ENCODE measurements at places on chromosomes 1 and 21.

DNA sequence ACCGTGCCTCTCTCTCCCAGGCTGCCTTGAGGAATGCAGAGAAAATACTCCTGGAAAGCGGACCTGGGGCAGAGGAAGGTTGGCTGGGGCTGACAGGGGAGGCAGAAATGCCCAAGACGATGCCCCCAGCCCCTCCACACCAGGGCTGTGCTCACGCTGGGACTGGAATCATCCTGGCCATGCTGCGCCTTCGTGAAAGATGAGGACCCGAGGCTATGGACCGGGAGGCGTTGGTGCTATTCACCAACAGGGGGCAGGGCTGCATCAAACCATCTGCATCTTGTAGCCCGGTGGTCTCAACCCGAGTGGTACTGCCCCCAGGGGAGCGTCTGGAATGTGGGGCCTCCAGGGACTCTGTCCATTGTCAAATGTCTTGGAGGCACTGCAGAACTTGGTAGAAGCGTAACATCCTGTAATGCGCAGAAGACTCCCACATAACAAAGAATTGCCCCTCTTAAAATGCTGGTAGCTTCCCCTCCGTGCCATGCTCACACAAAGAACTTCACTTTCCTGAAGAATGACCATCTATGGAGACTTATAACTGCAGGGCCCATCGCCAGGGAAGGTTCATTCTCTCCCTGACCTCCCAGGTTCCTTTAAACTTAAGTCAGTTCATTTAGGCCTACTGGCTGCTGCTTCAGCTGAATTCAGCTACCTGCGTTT, 251.2 kb downstream of the RRAGC start:
- DNase-seq = no peak

- DNase-seq = no peak
Observed at GRCh38 chr1:183506561-183506960, 34.3 kb downstream of the SMG7 start.

DNA sequence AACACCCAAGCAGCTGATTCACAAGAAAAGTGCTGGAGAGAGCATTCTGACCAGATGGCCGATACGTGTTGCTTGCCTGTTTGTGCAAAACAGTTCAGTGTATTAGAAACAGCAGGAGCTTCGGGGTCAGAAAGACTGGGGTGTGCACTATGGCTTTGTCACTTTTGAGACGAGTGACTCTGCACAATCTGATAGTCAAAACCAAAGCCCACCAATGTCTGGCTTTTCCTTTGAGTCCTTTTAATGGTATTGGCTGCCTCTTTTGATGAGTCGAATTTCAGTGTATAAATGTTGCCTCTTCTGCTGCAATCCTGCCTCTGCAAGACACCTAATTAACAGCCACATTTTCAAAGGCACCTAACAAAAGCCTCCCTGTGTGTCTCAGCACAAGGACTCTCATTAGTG, 444.6 kb downstream of the AJAP1 start:
- no peak for DNase-seq

DNA sequence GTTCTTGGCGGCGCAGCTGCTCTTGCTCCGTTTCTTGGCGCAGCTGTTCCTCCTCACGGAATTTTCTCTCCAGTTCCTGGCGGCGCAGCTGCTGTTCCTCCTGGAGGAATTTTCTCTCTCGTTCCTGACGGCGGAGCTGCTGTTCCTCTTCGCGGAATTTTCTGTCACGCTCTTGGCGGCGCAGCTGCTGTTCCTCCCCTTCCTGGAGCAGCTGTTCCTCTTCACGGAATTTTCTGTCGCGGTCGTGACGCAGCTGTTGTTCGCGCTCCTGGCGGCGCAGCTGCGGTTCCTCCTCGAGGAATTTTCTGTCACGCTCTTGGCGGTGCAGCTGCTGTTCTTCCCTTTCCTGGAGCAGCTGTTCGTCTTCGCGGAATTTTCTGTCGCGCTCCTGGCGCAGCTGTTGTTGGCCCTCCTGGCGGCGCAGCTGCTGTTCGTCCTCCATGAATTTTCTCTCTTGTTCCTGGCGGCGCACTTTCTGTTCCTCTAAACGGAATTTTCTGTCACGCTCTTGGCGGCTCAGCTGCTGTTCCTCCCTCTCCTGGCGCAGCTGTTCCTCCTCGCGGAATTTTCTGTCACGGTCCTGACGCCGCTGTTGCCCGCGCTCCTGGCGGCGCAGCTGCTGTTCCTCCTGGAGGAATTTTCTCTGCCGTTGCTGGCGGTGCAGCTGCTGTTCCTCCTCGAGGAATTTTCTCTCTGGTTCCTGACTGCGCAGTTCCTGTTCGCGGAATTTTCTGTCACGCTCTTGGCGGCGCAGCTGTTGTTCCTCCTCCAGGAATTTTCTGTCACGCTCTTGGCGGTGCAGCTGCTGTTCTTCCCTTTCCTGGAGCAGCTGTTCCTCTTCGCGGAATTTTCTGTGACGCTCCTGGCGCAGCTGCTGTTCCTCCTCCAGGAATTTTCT, 7.0 kb downstream of the TCHH start:
- DNase-seq = no peak

- DNase-seq = no peak
Observed at GRCh38 chr1:28815533-28816185, 3.7 kb downstream of the OPRD1 start.

- no peak for DNase-seq
Observed at GRCh38 chr1:86841116-86841515, 72.8 kb downstream of the SELENOF start.

GRCh38 chr1:51422367-51423072, 92.2 kb upstream of the TTC39A start:
- no peak for DNase-seq

Measured in AG08396 (cell line).